ENCODE measurements at places on chromosomes 4 and X.

DNA sequence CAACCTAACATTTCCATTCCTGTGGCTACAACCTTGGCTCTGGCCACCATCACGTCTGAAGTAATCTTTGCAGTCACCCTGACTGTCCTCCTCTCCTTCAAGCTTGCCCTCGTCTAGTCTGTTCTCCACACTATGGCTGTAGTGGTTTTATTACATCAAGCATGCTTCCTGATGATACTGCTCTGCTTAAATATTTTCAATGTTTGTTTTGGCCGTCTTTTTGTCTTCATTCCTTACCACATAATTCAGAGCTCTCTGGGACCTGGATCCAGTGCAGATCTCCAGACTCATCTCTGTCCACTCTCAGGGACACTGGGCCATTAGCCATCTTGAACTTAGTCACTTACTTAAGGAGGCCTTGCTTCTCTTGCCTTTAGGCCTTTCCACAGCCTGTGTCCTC lies 27.7 kb upstream of the FREM3 start:
- DNase-seq = no peak

DNA sequence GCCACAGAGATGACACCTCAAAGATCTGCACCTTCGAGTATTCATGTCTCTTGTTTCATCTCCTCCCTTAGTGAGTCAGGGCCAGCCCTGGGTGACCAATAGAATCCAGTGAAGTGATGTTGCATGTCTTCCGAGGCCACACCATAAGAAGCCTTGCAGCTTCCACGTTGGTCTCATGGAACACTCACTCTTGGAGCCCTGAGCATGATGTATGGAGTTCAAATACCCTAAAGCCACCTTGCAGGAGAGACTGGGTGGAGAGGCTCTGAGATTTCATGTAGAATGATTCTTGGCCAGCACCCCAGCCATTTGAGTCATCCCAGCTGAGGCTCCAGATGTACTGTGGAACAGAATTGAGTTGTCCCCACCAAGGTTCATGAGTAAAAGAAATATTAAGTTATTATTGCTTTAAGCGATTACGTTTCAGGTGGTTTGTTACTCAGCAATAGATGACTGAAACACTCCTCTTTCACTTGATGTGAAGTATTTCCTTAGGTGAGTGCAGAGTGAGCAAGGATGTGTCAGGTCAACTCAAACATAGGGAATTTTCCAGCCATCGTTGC lies 5.0 kb upstream of the RP2 start:
- DNase-seq = no peak

DNA sequence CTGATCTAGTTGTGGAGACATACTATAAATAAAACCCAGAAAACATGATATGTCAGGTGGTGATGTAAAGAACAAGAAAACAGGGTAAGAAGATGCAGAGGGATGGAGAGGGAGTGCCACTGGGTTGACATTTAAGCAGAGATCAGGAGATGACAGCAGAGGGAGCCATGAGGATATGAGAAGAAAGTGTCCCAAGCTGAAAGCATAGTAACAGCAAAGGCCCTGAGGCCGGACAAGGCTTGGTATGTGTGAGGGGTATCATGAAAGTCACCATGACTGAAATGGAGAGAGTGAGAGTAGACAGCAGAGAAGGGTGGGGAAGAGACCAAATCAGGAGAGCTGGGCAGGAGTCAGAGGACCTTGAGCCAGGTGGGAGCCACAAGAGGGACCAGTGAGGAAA lies 3.4 kb downstream of the GPKOW start:
- DNase-seq = no peak

GRCh38 chr4:121183361-121183760 lies 19.2 kb upstream of the TNIP3 start:
- DNase-seq = no peak

GRCh38 chr4:90209922-90210321 lies 82.7 kb downstream of the CCSER1 start:
- peak; percentile 2 for DNase-seq

Data from tongue (tissue), 3 donors.